ENCODE measurements at places on chromosomes 7 and 10.

GRCh38 chr7:53048638-53049037, 13.2 kb downstream of the POM121L12 start:
- DNase-seq = no peak

GRCh38 chr7:94052398-94053180, 48.4 kb upstream of the BET1 start:
- DNase-seq = no peak

GRCh38 chr10:29158066-29158465, 130.8 kb upstream of the LYZL1 start:
- DNase-seq = no peak

DNA sequence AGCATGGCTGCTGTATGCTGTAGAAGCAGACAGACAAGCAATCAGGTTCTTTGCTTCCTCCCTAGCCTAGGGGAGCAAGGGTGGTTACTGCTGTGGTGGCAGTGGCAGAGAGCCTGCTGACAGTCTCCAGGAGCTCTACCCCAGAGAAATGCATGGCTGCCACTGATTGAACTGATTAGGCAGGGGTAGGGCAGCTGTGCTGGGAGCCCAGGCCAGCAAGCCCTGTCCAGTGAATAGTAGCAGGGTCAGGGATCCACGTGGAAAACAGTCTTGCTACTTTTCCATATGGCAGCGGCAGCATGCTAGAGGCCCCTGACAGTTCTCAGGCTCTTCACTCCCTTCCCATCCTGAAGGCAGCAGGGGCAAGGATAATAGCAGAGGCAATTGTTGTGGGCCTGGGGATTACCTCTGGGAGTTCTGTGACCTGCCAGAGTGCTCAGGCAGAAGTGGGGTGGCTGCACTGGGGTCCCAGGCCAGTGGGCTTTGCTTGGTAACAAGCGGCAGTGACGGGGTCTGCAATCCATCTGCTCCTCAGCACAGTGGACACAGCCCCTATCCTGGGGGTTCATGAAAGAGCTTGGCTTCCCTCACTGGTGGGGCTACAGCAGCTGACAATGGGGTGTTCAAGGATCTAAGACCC, 558.8 kb upstream of the GHITM start:
- no peak for DNase-seq

DNA sequence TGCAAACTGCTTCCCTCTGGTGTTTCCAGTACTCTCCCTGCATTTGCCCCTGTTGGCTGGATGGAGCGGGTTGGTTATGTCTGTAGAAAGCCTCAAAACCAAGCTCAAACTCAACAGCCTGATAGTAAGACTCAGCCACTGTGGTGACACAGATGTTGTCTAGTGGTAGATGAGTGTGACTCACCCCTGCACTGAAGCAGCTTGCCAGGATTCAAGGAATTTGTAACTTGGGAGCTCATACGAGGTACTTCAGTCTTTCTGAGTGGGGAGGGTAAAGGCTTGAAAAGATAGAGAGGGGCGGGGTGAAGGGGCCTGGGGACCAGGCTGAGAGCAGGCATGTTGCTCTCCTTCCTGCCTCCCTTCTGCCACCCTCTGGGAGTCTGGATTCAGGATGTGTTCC, 22.9 kb upstream of the AQP1 start:
- peak; percentile 46 for DNase-seq

GRCh38 chr10:125190946-125191345, 30.6 kb upstream of the CTBP2 start:
- no peak for DNase-seq

- no peak for DNase-seq
These were observed 601 bp downstream of the ADAM8 start for GRCh38 chr10:133276100-133276434.

GRCh38 chr7:52447581-52448180, 587.8 kb upstream of the POM121L12 start:
- DNase-seq = no peak

DNA sequence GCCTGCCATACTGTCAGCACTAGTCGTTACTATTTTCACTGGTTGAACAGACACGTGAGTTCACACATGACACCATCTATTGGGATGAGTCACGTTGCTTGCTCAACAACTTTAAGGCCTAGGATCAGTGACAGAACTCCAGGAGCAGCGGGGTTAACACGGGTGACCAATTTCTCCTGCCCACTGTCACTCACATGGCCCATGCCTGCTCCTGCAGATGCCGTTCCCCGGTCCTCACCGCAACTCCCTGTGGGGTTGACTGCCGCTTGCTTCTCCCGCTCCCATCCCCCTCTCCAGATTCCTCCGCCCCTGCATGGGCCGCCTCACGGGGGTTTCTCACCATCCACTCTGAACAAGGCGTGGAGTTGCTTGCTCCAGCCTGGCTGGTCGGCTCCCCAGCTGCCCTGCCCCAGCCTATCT, 128.2 kb downstream of the TAX1BP1 start:
- no peak for DNase-seq

DNA sequence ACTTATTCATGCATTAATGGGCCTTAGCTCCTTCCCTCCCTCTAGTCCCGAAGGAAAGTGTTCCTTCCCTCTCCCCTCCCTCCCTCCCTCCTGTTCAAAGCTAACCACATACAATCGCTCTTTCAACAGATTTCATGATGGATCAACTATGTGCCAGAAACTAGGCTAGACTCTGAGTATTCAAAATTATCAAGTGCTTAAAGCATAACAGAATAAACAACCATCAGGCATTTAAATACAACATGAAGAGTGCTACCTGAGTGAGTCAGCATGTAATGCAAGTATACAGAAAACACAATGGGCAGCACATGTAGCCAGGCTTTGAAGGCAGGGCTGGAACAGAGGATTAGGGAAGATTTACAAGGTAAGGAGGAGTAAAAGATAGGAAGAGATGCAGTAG, 11.3 kb downstream of the CHCHD3 start:
- no peak for DNase-seq

- no peak for DNase-seq
These were observed 233.4 kb downstream of the PTN start for GRCh38 chr7:137110091-137110509.

- no peak for DNase-seq
These were observed 67.8 kb downstream of the DOCK4 start for GRCh38 chr7:112138325-112138852.

DNA sequence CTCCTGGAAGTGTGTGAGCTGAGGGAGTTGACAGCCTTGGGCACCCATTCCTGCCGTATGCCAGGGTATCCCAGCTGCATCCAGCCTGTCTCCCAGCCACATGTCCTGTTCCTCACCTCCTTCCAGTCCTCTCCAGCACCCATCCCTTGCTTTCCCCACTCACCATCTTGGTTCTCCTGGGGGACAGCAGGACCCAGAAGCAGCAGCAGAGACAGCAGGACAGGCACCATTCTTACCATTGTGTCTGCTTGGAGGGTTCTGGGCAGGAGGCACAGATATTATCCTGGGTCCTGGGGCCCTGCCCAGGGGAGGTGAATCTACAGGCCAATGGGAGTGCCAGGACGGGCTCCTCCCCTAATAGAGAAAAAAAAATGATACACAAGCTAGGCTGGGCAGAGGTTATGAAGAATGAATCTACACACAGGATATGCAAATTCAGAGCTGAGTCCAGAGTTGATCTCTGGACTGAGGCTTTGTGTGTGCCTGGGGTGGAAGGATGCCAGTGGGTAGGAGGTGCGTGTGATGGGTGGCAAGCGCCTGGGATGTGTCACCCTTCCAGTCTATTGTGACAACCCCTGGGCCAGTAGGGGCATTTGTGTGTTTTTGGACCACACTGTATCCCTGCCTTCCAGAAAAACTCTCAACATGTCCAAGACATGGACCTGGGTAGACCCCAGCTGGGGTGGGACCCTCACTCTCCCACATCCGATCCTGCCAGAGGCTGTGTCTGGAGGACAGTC, at the start of gene AZGP1:
Gene AZGP1 (minus strand): TSS at position 250 of the 740 bp plus-strand sequence. CDS start 11 bp downstream, at position 239.
- DNase-seq = no peak

- no peak for DNase-seq
These were observed 322.4 kb downstream of the HGF start for GRCh38 chr7:81447351-81447952.

- no peak for DNase-seq
These were observed 284.9 kb downstream of the OTUD1 start for GRCh38 chr10:23723796-23724195.

GRCh38 chr7:50298811-50299562, 5.5 kb upstream of the IKZF1 start:
- DNase-seq = no peak

- DNase-seq = no peak
These were observed 16.9 kb upstream of the CDK14 start for GRCh38 chr7:90579181-90579688.

DNA sequence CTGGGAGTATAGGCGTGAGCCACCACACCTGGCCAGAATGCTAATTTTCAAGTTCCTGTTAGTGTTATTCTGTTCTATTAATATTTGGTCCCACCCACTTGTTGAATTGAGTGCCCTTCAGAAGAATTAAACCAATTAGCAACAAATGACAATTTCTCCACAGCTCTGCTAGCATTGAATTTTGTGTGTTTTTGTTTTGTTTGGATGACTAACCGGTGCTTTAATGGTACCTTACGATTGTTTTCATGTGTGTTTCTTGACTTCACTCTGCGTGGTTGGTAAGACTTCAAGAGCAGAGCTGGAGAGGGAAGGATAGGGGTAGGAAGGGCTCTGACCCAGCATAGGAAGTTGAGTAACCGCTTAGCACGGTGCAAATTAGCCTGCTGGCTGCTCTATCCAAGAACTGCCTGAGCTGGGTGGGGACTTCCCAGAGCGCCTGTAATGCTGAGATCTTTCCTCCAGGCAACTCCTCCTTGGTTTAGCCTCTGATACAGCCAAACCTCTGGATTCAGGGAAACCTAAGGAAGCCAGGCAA, 4.6 kb downstream of the ARPC1B start:
- peak; percentile 46 for DNase-seq

GRCh38 chr7:157771-158625, 34.4 kb upstream of the FAM20C start:
- no peak for DNase-seq

DNA sequence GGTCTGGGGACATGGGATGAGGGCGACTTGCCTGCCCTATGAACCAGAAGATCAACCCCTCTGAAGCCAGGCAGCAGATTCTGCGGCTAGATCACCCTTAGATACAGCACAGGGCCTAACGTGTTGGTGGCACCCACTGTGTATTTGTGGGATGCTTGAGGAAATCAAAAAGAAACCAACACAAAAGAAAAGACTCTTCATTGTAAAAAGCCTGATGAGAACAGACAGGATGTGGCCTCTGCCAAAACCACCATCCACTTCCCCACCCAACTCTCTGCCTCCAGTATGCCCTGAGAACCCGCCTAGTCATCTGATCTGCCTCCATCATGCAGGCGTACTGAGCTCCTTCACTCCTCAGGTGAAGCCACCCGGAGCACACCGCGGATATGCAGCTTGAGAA, 97.2 kb upstream of the INSYN2A start:
- DNase-seq = no peak

DNA sequence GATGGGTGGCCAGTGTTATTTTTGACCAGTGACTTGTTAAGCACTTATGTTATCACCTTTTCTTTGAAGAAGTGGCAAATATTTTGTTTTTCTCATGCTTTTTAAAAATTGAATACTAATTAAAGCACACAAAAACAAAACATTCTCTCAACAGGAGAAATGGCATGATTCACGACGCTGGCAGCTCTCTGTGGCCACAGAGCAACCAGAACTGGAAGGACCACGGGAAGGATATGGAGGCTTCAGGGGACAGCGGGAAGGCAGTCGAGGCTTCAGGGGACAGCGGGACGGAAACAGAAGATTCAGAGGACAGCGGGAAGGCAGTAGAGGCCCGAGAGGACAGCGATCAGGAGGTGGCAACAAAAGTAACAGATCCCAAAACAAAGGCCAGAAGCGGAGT, 6.2 kb upstream of the KIFBP start:
- no peak for DNase-seq

DNA sequence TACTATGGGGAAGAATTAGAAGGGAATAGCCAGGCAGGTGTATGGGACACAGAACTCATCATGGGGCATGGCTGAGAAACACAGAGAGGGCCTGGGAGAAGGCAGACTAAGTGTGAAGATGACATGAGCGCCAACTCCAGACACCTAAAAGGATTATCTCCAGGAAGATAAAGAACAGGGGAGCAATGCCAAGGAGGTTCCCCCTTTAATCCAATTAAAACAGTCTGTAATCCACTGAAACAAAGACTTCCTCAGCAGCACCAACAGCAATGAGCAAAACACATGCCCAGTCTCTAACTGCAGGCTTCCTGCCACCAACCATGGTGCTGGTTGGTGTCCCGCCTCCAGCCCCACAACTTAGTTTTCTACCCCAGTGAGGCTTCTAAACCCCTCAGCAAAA, 108.9 kb downstream of the GRID1 start:
- no peak for DNase-seq

- DNase-seq = peak; percentile 5
These were observed 10.2 kb upstream of the CH25H start for GRCh38 chr10:89217057-89217990.

DNA sequence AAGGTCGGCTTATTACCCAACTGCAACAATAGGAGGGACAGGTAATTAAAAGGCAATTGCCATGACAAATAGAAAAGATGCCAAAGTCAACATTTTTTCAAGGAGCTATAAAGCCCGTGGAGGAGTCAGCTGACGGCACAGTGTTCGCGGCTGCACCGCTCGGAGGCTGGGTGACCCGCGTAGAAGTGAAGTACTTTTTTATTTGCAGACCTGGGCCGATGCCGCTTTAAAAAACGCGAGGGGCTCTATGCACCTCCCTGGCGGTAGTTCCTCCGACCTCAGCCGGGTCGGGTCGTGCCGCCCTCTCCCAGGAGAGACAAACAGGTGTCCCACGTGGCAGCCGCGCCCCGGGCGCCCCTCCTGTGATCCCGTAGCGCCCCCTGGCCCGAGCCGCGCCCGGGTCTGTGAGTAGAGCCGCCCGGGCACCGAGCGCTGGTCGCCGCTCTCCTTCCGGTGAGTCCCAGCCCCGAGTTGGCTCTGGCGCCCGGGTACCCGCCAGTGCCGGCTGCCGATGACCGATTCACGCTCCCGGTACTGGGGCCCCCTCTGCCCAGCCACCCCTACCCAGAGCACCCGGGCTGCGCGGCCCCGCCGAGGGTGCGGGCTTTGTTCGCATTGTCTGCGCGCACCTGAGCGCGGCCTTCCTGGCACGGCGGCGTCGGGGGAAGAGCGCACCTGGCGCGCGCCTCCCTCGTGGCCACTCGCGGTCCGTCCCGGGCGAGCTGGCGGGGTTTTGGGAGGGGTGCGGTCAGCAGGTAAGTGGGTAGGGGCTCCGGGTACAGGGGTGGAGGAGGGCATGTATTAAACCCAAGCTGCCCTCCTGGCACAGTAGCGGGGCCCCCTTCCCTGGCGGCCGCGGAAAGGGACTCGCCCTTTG, at the start of gene VWA2:
Gene VWA2 (plus strand): TSS at position 138 of the 877 bp plus-strand sequence. CDS start 9,460 bp downstream, outside the sequence.
- no peak for DNase-seq

- no peak for DNase-seq
These were observed 139.6 kb upstream of the EEPD1 start for GRCh38 chr7:36013246-36014014.

DNA sequence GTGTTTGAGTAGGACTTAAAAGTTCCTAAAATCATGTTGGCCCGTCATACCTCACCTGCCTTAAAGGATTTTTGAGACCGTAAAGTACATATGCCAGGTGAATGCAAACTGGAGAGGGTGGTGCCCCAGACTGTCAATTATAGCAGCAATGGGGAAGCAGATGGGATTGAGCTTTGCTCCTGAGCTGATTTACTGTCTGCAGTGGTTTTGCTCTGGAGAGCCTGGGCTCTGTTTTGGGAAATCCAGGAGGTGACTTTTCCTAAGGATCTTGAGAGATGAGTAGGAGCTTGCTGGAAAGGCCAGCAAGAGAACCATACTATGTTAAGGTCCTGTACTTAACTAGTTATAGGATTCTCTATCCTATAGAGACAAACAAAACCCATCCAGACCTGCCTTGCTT, 43.0 kb downstream of the COL13A1 start:
- DNase-seq = no peak
